Epithelial cell of proximal tubule (primary cell): ENCODE measurements at places on chromosomes 12 and 14.

- no peak for DNase-seq
Observed at GRCh38 chr12:106227641-106228319, 20.0 kb downstream of the CKAP4 start.

DNA sequence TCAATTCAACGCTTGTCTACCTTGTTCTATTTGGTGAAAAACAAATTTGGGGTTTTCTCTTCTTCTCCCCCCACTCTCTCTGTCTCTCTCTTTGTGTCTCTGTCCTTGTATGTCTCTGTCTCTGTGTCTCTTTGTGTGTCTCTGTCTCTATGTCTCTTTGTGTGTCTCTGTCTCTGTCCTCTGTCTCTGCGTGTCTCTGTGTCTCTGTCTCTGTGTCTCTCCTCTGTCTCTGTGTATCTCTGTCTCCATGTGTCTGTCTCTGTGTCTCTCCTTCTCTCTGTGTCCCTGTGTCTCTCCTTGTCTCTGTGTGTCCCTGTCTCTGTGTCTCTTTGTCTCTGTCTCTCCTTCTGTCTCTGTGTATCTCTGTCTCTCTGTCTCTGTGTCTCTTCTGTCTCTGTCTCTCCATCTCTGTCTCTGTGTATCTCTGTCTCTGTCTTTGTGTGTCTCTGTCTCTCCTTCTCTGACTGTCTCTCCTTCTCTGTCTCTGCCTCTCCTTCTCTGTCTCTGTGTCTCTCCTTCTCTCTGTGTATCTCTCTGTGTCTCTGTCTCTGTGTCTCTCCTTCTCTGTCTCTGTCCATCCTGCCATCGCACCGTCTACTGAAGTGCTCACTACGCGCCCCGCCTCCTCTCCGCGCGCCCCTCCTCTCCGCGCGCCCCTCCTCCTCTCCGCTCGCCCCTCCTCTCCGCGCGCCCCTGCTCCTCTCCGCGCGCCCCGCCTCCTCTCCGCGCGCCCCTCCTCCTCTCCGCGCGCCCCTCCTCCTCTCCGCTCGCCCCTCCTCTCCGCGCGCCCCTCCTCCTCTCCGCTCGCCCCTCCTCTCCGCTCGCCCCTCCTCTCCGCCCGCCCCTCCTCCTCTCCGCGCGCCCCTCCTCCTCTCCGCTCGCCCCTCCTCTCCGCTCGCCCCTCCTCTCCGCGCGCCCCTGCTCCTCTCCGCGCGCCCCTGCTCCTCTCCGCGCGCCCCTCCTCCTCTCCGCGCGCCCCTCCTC is 12.8 kb downstream of the LRCOL1 start:
- no peak for DNase-seq

- no peak for DNase-seq
Observed at GRCh38 chr12:26918321-26919215, 19.2 kb downstream of the INTS13 start.

DNA sequence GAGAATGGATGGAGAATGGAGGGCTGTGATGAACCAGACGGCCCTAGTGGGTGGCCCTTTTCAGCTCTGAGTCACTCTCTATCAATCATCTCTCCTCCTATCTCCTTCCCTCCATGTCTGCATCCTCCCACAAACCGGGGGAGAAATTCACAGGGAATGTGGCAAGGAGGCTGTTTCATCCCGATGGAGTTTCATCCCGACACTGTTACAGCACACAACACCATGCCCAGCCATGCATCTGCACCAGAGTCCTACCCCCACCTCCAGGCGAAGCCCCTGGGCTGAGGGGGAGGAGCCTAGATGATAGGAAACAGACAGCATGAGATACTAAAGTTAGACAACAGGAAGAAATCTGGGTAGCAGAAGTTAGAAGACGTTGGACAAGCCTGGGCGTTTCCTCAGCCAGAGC is 20.8 kb downstream of the SLC8B1 start:
- no peak for DNase-seq

DNA sequence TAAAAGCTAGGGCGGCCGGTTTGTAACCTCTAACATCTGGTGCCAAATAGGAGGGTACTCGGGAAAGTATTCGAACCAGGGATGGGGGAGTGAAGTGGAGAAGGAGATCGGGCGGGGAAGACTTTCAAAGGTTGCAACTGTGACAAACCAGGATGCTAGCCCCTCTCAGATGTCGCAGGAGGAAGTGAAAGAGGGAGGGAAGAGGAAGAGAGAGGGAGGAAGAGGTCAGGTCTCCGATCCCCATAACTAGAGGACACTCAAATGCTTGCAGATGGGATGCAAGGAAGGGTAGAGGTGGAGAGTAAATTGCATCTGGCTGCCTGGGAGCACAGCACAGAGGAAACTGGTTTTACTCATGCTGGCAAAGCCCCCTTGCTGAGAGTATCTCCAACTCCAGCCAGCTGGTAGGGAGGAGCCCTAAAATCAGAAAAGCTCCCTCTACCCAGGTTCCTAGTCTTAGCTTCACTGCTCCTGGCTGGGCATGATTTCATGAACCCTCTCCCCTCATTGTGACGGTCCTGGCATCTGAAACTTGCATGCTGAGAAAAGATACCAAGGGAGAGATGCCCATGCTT is 696.7 kb upstream of the TBX3 start:
- no peak for DNase-seq

DNA sequence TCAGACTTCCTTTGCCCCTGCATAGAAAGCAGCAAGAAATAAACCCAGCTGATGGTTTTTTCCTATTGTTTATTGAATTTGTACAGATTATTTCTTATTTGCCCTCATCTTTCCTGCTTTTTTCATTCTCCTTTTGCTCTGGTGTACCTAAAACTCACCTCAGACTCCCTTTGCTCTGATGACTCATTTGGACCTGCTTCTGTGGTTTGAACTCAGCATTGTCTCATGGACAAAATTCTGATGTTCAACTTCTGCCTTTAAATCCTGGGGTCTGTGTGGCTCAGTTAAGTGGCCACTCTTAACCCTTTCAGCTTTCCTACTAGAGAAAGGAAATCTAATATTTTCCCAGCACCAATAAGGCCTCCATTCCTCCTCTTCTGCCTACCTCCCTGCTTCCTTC is 3.5 kb upstream of the SENP1 start:
- DNase-seq: no peak

GRCh38 chr12:67018105-67018504 is 251.1 kb upstream of the CAND1 start:
- no peak for DNase-seq

DNA sequence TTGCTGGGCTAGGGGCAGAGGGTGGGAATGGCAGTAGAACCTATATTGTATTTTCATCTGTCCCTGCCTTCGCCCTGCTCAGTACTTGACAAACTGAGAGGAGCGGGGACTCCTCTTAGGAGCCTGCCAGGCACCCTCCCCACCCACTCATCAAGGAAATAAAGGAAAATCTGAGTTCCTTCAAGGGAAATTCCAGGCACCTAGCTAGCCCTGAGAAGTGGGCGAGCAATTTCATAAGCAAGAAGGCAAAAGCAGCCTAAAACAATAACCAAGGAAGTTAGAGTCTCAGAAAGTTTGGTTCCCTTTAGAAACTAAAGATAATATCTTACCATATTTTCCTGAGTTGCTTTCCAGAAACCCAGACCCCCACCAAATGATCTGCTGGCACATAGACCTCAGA is 10.6 kb upstream of the PLEKHD1 start:
- DNase-seq: no peak

DNA sequence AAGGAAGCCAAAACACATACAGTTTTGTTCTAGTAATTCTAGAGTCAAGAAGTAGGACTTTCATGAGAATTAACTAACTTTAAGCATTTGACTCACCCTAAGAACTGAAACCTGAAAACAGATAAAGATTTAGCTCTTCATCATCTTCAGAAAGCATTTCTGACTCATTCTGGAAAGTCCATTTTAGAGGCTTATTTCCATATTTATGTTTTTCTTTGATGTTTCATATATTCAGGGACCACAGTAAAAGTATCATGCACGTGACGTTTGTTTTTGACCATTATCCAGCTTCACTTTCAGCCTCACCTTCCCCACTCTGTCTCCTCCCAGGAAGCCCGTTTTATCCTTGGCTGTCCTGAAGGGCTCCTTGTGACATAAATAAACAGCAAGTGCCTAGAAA is 79.2 kb downstream of the MDGA2 start:
- no peak for DNase-seq

DNA sequence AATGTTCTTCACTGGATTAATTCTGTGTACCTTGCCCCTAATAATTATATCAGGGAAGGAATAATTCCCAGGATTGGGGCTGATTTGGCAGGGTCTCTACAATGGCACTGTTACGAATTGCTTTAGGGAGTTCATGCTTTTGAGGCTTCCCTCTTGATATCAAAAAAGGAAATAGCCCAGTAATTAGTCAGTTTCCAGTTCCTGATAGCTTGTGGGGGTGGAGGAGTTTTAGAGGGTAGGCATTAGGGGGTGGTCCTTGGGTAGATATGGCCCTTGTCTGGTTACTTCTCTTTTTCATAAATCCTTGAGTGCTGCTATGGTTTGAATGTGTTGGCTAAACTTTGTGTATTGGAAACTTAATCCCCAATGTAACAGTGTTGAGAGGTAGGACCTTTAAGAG is 6.1 kb upstream of the SRSF5 start:
- DNase-seq: no peak

- no peak for DNase-seq
Observed at GRCh38 chr12:3263939-3264922, 187.1 kb downstream of the TSPAN9 start.

DNA sequence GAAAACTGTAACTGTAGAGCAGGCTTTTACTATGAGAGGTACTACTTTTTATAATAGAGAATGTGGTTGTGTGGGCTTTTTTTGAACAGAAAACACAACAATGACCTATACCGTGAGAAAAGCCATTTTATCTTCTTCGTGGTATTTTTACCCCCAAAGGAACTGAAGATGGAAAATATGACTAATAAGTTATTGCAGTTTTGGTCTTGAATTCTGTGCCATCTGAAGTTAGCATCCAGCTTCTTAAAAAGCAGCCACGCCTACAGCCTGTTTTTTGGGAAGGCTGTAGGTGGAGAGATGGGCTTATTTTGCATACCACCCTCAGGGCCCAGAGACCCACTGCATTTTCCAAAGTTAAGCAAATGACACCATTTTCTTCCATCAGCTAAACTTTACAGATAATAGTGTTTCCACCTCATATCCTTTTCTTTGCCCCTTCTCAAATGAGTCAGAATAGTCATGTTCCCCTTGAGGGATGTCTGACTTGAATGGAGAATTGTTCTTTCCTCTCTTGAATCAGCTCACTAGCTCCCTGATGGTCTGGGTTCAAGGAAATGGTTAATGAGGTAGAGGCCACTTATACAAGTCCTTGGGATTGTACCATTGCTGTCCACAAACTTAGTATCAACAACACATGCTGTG is 53.0 kb downstream of the TBC1D30 start:
- DNase-seq: no peak

DNA sequence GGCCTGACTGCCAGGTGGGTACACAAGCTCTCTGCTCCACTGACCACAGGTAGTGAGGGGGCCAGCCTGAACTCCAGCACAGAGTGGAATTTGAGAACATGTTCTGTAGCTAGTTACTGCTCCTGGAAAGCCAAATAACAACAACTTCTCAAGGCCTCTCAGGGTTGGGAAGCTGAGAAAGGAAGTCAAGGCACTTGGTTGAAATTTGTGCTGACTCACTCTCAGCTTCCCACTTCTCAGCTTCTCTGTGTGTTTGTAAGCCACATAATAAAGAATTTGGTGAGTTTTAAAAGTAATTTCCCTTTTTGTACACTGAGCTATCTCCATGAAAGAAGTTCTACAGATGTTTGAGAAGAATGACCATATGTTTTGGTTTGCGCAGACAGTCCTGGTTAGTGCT is 234.9 kb downstream of the KTN1 start:
- no peak for DNase-seq

DNA sequence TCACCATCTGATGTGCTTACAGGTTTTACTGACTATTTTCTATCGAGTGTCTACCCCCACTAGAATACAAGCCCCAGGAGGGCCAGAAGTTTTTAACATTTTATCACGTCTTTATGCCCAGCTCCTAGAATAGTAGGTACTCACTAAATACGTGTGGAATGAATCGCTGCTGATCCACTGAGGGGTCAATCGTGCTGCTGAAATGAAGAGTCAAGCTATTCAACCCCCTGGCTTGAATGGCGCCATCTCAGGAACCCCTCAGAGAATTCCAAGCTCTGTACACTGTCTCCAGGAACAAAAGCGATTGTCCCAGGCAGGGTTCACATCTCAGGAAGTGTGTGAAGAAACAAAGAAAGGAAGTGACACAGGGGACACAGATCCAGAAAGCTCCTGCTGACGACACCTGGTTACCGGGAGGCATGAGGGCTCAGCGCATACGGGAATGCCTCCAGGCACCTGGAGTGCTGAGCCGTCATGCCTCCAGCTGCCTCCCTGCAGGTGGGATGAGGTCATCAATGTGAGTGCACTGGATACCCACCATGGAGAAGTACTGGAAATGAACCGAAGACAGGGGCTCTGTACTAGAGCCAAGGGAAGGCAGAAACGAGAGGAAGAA is 45.6 kb downstream of the PITPNM2 start:
- no peak for DNase-seq

GRCh38 chr12:45273717-45274271 is 57.9 kb downstream of the ANO6 start:
- peak; percentile 90 for DNase-seq

- no peak for DNase-seq
Observed at GRCh38 chr12:66072566-66072965, 58.0 kb downstream of the LLPH start.

- DNase-seq: peak; percentile 31
Observed at GRCh38 chr12:51631591-51631990, 40.6 kb downstream of the SCN8A start.

DNA sequence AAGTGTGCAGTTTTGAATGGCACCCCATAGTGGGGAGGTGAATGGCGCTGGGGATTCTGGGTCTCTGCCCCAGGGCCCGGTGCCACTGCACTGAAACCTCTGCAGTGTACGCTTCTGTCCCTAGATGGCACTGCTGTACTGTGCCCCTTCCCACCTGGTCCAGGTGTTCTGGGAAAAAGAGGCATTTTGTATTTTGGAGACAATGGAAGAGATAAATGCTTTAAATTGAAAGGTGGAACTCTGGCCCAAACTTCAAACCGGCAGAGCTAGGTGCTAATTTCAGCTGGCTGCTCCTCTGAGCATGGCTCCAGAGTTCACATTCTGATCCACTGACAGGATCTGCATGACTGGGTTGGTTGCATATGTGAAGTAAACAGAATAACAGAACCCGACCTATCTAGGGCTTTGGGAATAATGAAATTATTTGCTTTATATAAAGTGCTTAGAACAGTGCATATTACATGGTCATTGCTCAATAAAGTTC is 52.2 kb downstream of the KRT80 start:
- DNase-seq: no peak

DNA sequence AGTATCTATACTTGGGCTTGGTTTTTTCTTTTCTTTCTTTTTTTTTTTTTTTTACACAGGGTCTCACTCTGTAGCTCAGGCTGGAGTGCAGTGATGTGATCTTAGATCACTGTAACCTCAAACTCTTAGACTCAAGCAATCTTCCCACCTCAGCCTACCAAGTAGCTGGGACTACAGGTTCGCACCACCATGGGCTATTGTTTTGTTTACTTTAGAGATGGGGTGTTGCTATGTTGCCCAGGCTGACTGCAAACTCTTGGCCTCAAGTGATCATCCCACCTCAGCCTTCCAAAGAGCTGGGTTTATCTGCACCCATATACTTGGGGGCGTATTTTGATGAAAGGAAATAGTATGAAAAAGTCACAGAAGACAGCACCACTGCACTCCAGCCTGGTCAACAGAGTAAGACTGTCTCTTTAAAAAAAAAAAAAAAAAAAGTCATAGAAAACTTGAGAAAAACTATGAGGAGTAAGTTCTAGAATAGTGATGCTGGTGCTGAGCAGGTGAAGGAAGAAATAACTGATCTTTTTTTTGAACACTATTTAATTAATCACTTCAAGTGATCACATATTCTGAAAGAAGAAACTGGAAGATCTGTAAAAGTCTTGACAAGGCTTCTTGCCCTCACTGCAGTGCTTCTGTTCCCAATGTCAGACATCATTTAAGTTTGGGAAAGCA is 53.8 kb upstream of the NPFF start:
- DNase-seq: no peak

- DNase-seq: no peak
Observed at GRCh38 chr12:127970491-127970890, 296.5 kb upstream of the TMEM132C start.
